Endothelial cell of umbilical vein (primary cell): ENCODE measurements at places on chromosomes 3 and 15. TPM values are rescaled to one million over a fixed set of nuclear protein-coding genes. Genes with fewer than 3 reads are reported as not detected.

Gene GOLGA8M
- total RNA-seq, result 1.0 and 1.6 TPM in 2 replicates

Gene ISLR
- not detected in 2 replicates for total RNA-seq

Gene SERINC4
- 0.12 TPM in 1 of 2 replicates, not detected in the other for total RNA-seq

Gene P2RY12
- not detected in 2 replicates for total RNA-seq

Gene SLC28A2
- not detected in 2 replicates for total RNA-seq

DNA sequence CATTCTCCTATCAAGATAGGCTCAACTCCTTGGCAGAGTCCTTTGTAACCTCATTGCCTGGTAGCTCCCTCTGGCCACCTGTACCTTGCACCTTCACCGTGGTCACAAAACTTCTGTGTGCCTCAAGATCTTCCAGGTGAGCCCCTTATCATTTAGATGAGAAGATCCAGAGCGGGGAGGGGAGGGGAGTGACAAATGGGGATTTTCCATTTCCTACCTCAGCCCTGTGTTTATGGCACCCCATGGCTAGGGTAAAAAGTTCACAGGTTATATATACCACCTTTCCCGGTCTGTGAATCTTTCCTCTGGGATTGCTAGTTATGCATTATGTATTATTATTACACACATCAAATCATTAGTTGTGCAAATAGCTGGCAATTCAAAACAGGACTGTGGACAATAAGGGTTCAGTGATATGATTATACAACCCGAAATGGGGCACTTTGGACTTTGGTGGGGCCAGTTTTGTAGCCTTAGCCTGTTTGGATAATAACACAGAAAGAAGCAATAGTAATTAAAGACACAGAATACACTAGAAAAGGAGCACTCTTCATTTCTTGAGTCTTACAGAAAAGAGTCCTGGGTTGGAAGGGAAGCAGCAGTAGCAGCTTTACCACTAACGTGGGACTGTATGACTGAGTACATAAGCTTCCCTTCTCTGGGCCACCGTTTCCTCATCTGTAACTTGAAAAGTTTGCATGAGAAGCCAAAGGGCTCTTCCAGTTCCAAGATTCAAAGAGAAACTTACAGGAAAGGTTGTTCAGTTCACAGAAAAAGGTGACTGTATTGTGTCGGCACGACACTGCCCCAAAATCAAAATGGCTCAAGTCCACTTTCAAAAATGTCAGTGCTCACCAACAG lies 7.1 kb downstream of the TLE3 start:
- no peak for DNase-seq
- peaks cover 32% of the 10 kb centered on the region for H3K4me1 ChIP-seq
- no peak overlapping the region for H3K27ac ChIP-seq

GRCh38 chr15:65209701-65210643 lies 1.3 kb downstream of the CILP start:
- DNase-seq, result no peak
- no peaks in the 10 kb centered on the region for H3K4me1 ChIP-seq
- no peak overlapping the region for H3K4me3 ChIP-seq
- no peaks in the 10 kb centered on the region for H3K27me3 ChIP-seq
- no peaks in the 10 kb centered on the region for H3K36me3 ChIP-seq
- H3K27ac ChIP-seq, result no peak overlapping the region

GRCh38 chr3:155292133-155292532 lies 1.4 kb downstream of the STRIT1 start:
- no peak overlapping the region for H3K27ac ChIP-seq
- H3K27me3 ChIP-seq, result no peaks in the 10 kb centered on the region
- H3K36me3 ChIP-seq, result no peaks in the 10 kb centered on the region
- no peak for DNase-seq

- DNase-seq, result peak; percentile 18
- no peaks in the 10 kb centered on the region for H3K27me3 ChIP-seq
- H3K36me3 ChIP-seq, result no peaks in the 10 kb centered on the region
- peak overlapping the region; percentile 67 for H3K4me3 ChIP-seq
- peak overlapping the region; percentile 52 for H3K27ac ChIP-seq
These were observed 708 bp downstream of the SEC22A start for GRCh38 chr3:123202451-123202850.

DNA sequence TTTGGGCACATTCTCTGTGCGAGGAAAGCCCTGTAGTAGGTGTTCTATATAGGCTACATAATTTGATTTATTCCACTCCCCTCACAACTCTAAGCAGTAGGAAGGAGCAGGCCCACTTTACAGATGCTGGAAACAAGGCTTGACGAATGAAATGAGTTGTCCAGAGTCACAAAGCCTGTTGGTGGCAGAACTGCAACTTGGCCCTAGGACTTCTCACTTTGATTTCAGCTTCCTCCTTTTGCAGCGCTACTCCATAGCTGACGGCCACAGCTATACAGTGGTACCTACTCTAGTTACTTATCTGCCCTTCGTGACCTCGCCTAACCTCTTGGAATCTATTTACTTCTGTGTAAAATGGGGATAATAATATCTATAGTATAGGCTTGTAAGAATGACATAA lies 2.5 kb upstream of the IRAK2 start:
- H3K27ac ChIP-seq, result no peak overlapping the region
- DNase-seq, result no peak
- peaks cover 2% of the 10 kb centered on the region for H3K4me1 ChIP-seq

- H3K4me3 ChIP-seq, result no peak overlapping the region
- H3K36me3 ChIP-seq, result no peaks in the 10 kb centered on the region
- DNase-seq, result no peak
- no peaks in the 10 kb centered on the region for H3K27me3 ChIP-seq
These were observed 240.0 kb upstream of the CFAP20DC start for GRCh38 chr3:59289831-59290230.

GRCh38 chr3:48596157-48596556 lies 1.0 kb upstream of the COL7A1 start:
- H3K36me3 ChIP-seq, result peaks cover 4% of the 10 kb centered on the region
- DNase-seq, result no peak
- peaks cover 9% of the 10 kb centered on the region for H3K27me3 ChIP-seq

- H3K4me1 ChIP-seq, result no peaks in the 10 kb centered on the region
- DNase-seq, result no peak
- H3K27me3 ChIP-seq, result no peaks in the 10 kb centered on the region
- no peaks in the 10 kb centered on the region for H3K36me3 ChIP-seq
- no peak overlapping the region for H3K4me3 ChIP-seq
These were observed 743.3 kb upstream of the BCHE start for GRCh38 chr3:166580561-166580960.

GRCh38 chr3:72820415-72820814 lies 27.8 kb downstream of the SHQ1 start:
- peaks cover 25% of the 10 kb centered on the region for H3K4me1 ChIP-seq
- H3K27me3 ChIP-seq, result no peaks in the 10 kb centered on the region
